ENCODE measurements at places on chromosomes 5 and 9.

GRCh38 chr9:8823131-8823895 lies 1023.7 kb upstream of the DMAC1 start:
- no peak for DNase-seq

GRCh38 chr5:1987471-1987870 lies 104.7 kb upstream of the IRX4 start:
- no peak for DNase-seq

DNA sequence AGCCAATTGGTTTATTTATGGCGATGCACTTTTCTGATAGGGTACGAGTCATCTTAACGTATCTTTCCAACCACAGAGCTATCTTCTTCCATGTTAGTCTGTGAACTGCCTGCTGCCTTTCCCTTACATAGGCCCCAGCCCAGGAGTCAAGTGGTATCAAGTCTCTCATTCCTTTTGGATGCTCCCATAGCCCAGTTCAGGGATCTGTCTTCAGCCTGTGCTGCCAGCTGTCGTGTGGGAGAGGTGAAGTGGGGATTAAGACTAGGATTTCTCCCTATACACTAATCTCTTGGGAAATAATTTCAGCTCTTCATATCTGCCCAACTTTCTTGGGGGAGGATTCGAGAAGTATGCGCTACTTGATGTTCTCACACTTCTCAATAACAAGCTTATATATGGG lies 475.7 kb downstream of the EBF1 start:
- DNase-seq = no peak

- no peak for DNase-seq
These were observed 29.7 kb downstream of the MRPL36 start for GRCh38 chr5:1769752-1770442.

DNA sequence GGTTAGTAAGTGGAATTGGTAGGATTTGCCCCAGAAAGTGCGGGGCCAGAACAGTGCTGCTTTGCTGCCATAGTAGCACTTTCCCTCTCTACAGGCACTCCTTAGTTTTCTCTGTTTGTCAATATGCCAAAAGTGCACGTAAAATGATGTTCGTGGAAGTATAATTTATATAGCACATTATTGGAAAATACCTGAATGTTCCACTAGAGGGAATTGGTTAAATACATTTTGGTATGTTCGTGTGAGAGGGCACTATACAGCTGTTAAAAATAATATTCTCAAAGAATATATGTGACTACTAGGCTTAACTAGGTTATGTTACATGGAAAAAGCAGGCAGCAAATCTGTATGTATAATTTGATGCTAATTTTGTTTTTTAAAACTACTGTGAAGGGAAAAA lies 184.0 kb upstream of the GDNF start:
- no peak for DNase-seq

GRCh38 chr9:128927731-128928411 lies 7.1 kb downstream of the PHYHD1 start:
- peak; percentile 33 for DNase-seq

DNA sequence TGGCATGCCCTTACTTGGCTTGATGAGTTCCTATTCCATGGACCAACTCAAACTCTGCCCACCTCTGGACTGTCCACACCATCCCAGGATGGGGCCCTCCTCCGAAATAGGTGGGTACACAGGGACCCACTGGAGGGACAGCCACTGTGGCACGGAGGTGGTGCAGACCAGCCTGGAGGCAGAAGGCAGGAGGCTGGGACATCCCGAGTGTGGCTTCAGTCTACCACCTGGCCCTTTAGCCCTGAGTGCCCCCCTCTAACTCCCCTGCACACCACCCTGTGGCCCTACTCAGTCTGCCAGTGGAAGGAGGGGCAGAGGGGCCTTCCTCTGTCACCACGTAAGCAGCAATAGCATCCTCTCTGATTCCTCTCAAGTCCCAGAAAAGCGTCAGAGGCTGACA lies 3.7 kb downstream of the IL3 start:
- no peak for DNase-seq

DNA sequence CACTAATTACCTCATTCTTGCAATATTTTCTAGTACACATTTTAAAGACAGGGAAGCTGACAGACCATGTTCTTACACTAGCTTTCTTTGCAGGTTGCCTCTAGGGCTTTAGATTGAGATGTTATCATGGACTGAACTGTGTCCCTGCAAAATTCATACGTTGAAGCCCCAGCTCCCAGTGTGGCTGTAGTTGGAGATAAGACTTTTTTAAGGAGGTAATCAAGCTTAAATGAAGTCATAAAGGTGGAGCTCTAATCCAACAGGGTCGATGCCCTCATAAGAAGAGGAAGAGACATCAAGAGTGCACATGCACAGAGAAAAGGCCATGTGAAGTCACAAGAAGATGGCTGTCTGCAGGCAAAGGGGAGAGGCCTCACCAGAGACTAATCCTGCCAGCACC lies 471.2 kb upstream of the ACTBL2 start:
- DNase-seq = no peak

DNA sequence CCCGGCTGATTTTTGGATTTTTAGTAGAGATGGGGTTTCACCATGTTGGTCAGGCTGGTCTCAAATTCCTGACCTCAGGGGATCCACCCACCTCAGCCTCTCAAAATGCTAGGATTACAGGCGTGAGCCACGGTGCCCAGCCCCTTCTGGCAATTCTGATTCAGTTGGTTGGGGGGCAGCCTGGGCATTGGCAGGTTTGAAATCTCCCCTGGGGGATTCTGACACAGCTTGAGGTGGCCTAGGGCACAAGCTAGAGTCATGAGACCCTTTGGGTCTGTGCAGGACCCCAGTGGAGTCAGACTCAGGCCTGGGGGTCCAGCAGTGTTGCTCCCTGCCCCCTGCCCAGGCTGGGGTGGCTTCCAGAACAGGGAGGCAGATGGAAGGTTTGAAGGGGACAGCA lies 239.8 kb downstream of the PBX3 start:
- DNase-seq = no peak

GRCh38 chr5:79236970-79237739 lies 1.2 kb downstream of the JMY start:
- DNase-seq = peak; percentile 5

GRCh38 chr5:177509381-177509951 lies at the start of gene DOK3:
TSS of gene DOK3 (minus strand) at chr5:177509826. CDS start at chr5:177509540, 286 bp downstream.
- DNase-seq = no peak

DNA sequence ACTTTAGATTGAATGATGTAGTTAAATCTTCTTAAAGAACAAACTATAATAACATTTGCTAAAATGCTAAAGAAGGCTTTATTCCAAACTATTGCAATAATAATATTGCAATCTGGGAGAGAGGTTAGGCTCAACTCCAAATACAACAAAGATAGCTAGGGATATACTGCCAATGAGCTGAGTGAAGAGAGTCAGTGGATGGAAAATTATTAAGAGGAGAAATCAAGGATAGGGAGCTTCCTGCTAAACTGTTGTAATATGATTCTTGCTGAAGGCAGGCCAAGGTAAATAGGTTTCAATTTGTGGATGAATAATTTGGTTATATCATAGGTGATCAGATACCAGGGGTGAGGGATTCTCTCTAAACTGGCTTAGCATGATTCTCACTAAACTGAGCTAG lies 1651.5 kb downstream of the EFNA5 start:
- no peak for DNase-seq
